Activated T-helper 1 cell treated with anti-CD3 and anti-CD28 coated beads, Interleukin-2, amount 50 U/mL, for 16 hours (primary cell): ENCODE measurements at places on chromosomes 11 and 22.

GRCh38 chr11:62565100-62565802, 8.4 kb downstream of the EEF1G start:
- DNase-seq = no peak

- no peak for DNase-seq
These were observed 1308.3 kb downstream of the TBC1D22A start for GRCh38 chr22:48070760-48071159.

GRCh38 chr11:95531116-95531515, 258.5 kb downstream of the FAM76B start:
- no peak for DNase-seq

DNA sequence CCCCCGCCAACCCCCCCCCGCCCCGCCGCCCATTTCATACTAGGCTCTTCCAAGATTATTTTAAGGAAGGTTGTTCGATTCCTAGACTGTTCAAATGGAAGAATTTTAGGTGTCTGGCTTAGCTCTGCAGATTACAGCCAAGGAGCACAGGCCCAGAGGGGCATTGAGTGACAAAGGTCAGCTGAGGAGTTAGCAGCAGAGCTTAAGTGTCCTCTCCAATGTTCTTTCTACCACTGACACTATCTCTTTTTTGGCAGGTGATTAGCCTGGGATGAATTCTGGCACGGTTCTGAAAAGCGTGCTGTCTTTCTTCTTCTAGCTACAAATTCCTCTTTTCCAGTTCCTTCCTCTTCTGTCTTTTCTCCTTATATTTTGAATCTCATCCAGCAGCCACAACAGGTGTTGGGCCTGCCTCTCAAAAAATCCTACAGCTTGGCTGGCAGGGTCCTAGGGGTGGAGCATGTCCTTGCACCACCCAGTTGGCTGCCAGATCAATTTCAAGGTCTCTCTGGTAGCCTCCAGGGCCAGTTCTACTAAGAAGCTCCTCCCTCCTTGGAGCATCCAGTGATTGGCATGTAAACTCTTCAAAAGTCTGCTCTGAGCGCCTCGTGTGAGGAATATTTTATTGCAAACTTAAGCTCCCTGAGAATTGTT, 23.0 kb downstream of the KCNE3 start:
- no peak for DNase-seq

GRCh38 chr11:33866936-33867335, 24.9 kb downstream of the LMO2 start:
- no peak for DNase-seq

DNA sequence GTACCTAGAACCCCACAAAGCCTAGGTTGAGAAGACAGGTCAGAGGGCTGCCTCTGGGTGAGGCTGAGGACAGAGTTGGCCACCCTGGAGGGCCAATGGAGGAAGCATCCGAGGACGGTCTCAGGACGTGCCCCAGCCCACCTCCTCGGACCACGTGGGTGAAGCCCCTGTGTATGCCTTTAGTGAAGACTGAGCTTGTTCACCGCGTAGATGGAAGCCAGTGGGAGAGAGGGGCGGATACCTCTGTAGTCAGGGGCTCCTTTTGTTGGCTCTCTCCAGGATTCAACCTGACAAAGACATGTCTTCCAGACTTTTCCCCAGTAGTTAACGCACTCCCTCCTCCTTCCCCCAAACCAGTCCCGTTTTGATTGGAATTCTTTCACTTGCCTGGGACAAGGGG, 110.7 kb downstream of the ZBTB16 start:
- no peak for DNase-seq

DNA sequence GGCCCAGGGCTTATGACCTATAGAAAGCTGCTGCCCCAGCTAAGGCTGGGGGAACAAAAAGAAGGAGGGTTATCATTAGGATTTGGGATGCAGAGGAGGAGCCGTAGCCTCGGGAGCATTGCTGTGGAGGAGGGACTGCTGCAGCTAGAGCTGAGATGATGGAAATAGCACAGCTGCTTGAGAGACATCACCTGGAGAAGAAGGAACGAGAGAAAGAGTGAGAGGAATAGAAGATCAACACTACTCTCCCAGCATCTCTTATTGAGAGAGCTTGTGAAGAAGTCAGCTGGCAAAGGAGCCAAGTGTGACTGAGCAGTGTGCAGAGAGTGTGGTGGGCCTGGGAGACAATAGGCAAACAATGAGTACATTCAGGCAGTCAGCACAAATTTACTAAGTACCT, 100.7 kb upstream of the PLET1 start:
- DNase-seq = no peak

DNA sequence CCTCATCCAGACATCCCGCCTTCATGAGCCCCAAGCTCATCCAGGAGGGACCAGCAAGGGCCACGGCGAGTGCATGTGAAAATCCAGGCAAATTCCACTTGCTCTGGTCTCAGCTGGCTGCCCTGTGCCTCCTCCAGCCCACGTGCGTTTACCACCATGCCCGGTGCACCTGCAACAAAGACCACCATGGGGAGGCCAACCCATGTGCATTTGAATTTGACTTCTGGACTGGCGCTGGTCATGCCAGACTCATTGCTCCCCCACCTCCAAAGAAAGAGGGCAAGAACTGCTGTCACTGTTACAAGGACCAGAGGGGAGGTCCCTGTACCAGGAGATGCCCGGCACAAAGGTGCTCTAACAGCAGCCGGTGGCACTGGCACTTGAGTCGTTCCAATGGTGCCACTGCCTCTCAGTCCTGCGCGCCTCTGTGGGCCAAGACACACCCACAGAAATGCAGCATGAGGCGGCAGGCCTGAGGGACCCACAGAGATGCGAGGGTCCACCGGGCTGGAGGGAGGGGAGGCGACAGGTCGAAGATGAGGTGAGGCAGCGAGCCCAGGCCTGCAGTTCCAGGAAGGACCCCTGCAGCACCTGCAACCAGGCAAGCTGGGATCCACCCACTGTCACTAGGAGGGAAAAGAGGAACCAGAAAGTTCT, 80.3 kb downstream of the PHF21B start:
- DNase-seq = no peak

GRCh38 chr11:1854132-1854948, 1.5 kb downstream of the LSP1 start:
- no peak for DNase-seq

DNA sequence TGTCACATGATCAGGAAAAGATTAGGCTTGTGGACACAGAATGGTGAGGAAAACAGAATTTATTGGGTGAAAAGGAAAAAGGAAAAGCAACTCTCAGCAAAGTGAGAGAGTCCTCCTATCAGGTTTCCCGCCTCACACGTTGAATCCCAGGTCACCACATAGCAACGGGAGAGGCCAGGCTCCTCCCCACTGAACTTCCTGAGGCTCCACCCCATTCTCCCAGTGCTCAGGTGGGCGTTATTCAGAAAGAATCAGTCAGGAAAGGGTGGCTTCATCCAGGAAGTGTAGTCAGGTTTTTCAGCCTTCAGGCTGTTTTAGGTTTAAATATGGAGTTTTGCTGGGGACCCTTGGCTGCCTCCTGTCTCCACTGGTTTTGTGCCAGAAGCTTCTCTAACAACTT, 66.9 kb downstream of the SPON1 start:
- DNase-seq = no peak

- no peak for DNase-seq
These were observed 80.1 kb downstream of the C2CD3 start for GRCh38 chr11:74090701-74091100.

GRCh38 chr11:47161134-47161854, 15.4 kb downstream of the ARFGAP2 start:
- DNase-seq = peak; percentile 38

- DNase-seq = no peak
These were observed 40.1 kb downstream of the TRIM66 start for GRCh38 chr11:8642196-8642841.
